CD4-positive, alpha-beta T cell (primary cell): ENCODE measurements at places on chromosomes 1 and 21. TPM values are rescaled to one million over a fixed set of nuclear protein-coding genes. Genes with fewer than 3 reads are reported as not detected.
A peak's percentile ranks its signal among the peaks of the same experiment; 100 is the strongest.

DNA sequence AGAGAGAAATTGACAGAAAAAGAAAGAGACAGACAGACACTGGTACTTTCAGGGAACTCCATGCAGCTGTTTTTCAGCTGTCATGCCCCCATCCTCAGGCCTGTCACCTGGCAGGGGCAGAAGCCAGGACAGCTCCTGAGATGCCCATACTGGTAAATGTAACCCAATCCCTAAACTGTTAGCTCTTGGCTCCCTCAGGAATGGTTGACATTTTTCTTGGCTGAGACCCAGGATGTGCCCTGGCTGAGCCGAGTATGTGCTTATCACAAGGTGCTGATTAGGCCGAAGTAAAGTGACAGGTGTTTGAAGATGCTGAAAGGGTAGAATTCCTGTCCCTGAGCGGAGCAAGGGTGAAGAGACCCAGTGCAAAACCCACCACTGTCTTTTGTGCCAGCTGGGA, 50.7 kb downstream of the PGM1 start:
- DNase-seq, result no peak

DNA sequence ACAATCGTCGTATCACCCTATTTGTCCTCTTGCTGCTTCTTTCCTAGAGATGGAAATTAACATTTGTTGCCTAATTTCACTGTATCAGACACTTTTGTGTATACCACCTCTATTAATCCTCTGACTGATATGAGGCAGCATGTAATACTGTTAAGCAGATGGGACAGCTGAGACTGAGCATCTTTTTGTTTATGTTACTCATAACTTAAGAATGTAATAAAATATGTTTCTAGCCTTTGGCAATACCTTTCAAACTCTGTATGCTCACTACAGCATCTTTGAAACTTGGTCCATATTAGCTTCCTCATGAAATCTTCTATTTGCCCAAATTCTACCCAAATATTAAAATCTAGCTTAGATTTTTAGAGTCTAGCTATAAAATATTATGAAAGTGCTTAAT, 2.3 kb downstream of the OR14K1 start:
- DNase-seq, result no peak

DNA sequence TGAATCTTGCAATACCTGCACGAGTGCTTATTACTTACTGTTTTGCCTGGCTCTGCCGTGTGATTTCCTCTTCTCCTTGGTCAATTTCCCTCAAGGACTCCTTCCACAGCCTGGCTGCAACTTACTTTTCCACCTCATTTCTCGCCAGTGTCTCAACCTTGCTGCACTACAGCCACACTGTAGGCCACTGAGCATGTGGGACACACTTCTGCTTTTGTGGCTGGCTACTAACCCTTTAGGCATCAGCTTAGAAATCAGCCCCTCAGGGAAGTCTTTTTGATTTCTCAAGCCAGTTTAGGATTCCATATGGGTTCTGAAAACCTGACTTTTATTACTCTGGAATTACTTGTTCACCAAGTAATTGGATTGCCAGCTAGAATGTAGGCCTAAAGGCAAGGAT, 5.2 kb upstream of the DMRTB1 start:
- DNase-seq, result no peak

GRCh38 chr1:224804220-224804619, 125.3 kb upstream of the DNAH14 start:
- DNase-seq, result no peak

The CD160 gene
- not detected for total RNA-seq

The VASH2 gene
- total RNA-seq, result 0.17 TPM

DNA sequence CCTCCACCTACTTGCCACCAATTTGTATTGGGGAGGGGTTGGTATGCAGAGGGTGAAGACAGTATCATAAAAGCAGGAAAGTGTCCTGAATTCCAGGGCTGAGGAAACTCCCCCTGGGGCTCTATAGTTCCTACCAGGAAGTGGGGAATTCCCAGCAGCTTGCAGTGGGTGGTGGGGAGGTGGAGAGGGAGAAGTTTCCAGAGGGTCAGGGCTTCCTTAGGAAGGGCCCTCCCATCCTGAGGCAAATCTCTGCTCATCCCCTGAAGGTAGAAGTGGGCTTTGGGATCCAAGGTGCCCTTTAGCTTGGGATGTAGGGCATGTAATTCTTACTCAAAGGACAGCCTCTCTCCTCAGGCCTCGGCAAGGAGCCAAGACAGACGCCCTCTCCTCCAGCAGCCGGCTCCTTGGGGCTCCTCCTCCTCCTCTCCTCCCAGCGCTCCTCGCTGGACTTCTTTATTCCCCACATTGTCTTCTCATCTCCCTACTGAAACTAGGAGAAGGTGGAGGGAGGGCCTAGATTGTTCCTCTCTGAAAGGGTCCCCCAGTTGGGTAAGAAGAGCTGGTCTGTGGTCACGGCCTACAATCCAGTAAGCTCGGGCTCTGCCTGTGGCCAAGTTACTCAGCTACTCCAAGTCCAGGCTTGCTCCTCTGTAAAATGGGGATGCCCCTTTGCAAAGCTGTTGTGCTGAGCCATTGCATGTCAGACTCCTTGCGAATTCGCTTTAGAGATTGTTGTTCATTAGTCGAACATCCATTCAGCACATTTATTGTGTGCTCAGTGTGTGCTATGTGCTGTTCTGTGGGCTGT, 17.9 kb upstream of the CSF1 start:
- DNase-seq, result no peak

The S100A1 gene
- not detected for total RNA-seq

DNA sequence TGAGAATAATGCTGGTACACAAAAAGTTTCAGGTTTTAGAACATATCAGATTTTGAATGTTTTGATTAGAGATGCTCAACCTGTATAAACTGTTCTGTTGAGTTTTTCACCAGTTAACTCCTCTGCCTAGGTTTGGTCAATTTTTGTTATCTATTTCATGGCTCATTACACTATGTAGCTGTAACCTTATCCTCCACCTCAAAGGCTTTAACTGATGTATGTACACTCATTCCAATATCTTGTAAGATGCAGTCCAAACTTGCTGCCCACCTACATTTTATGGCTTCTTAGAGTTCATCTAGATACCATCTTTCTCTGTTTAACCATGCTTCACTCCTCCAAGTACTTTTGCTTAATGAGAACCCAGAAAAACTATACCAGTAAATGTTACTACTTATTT, 107.8 kb downstream of the EIF4G3 start:
- DNase-seq, result no peak

DNA sequence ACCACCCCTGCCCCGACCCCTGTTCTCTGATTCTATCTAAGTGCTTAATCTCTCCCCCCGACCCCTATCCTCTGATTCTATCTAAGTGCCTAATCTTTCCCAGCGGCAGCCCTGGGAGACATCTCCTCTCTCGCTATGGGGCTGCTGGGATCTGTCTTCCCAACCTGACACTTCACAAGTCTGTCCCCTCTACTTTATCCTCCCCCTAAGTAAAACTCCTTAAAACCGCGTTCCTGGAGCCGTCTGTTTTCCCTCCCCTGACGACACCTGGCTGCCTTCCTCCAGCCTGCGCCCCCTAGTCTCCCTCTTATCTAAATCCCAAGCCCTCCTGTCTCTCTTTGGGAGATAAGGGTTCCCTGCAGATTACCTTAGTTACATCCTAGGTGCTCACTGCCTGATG, 30.5 kb downstream of the EPHB2 start:
- DNase-seq, result no peak

The PDC gene
- total RNA-seq, result not detected

The TRIM67 gene
- total RNA-seq, result not detected

DNA sequence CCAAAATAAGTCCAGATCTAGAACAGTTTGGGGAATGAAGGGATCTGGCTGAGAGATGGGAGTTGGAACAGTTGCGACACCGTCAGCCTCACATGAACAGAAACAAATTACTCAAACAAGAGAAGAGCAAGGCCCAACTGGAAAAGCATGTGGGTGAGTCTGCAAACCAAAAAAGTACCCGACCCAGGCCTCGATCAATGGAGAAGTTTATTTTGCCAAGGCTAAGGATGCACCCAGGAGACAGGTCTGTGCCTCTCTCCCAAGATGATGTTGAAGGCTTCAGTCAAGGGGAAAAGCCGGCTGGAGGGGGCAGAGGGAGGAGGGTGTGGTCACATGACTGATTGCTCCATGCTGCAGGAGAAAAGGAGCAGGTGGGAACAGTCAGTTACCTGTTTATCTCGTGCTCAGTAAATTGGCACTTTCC, 42.3 kb downstream of the KRTAP10-1 start:
- no peak for DNase-seq

DNA sequence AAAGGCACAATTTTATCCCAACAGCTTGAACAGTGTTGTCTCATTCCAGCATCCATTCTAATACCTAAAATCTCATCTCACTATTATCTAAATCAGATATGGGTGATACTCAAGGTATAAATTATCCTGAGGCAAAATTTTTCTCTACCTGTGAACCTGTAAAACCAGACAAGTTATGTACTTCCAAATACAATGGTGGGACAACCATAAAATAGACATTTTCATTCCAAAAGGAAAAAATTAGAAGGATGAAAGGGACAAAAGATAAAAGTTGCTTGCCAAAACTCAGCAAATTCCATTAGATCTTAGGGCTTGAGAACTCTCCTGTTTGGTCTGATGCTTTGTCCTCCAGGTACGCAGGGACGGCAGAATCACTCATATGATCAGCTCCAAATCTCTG, 650.5 kb downstream of the ADGRL2 start:
- no peak for DNase-seq

The C1orf185 gene
- not detected for total RNA-seq

The CAMK2N1 gene
- 2.3 TPM for total RNA-seq

The NBPF26 gene
- 25.6 TPM for total RNA-seq

GRCh38 chr1:99546432-99547416, 99.2 kb upstream of the PALMD start:
- DNase-seq, result no peak

The CDK18 gene
- total RNA-seq, result 1.6 TPM

DNA sequence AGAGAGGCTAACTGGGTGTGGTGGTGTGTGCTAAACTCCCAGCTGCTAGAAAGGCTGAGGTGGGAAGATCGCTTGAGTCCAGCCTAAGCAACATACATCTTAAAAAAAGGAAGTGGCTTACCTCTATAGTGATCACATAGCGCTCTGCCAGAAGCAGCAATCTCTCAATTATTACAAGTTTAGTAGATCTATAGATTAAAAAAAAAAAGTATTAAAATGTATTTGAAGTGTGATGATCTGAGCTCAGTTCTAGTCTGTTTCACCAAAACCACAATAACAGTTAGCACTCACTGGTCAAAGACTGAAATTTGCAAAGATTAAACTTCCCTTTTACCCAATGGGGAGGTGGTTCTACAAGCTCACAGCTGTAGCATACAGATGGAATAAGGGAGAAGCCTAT, 76.3 kb downstream of the USP24 start:
- no peak for DNase-seq

The KCNH1 gene
- not detected for total RNA-seq

The NEXN gene
- 0.25 TPM for total RNA-seq

DNA sequence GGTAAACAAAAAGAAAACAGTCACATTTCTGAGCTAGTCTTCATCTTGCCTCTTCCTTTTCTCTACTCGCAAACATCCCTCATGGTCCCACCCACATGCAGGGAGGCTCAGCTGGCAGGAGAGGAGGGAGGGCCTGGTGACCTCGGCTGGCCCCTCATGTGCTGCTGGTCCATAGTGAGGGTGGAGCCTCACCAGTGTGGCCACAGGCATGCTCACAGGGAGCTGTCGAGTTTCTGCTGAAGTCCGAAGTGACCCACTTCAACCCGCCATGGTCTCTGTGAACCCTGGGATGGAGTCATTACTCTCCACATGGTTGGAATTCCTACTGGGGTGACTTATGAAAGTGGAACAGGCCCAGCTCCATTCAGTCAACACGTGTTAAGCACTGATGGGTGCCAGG, 253.4 kb downstream of the RHOU start:
- no peak for DNase-seq

The MLLT11 gene
- total RNA-seq, result 2.9 TPM

- no peak for DNase-seq
These were observed 88.5 kb downstream of the NPHP4 start for GRCh38 chr1:5903680-5904079.

The RYR2 gene
- total RNA-seq, result not detected

- no peak for DNase-seq
These were observed 369.0 kb downstream of the MATN1 start for GRCh38 chr1:30354410-30354809.

DNA sequence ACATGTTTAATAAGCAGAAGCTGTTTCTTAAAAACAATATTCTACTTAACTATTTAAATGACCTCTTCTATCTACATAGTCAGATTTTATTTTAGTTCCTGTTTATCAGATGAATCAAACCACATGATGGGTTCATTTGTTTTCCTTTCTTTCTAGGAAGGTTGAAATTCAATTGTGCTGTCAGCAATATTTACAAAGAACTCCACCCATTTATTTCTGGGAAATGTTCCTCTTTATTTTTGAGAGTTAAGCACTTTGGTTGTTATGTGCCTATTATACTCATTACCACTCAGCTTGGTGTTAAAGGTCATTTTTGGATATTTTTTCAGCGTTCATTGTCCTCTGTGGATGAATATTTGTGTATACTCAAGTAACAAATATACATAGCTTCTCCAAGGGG, 84.9 kb downstream of the C4BPA start:
- no peak for DNase-seq

GRCh38 chr1:60988891-60989290, 93.5 kb upstream of the NFIA start:
- DNase-seq, result no peak

DNA sequence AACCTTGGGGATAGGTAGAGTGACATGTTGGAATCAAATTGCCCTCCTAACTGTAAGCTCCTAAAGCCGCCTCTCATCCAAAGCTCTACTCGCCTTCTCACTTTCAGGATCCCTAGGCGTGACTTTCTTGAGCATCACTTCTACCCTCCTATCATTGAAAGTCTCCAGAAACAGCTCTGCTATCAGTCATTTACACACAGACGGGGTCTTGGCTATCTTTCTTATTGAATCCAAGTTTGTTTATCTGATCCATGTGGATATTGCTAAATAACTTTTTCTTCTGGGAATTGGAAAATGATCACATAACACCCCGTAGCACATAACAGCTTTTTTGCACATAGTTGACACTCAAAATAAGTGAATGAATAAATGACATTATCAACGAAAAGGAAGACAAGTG, 216.4 kb upstream of the KIAA0040 start:
- no peak for DNase-seq

- DNase-seq, result no peak
These were observed 5.6 kb downstream of the C1orf53 start for GRCh38 chr1:197907846-197908616.

The SYCP1 gene
- not detected for total RNA-seq

GRCh38 chr1:4046836-4047461, 146.9 kb upstream of the C1orf174 start:
- DNase-seq, result no peak

The NBPF4 gene
- total RNA-seq, result not detected

- DNase-seq, result peak; percentile 62
These were observed 7.3 kb upstream of the UMODL1 start for GRCh38 chr21:42063571-42064521.

GRCh38 chr1:44717156-44717555, 13.8 kb downstream of the RNU5D-1 start:
- DNase-seq, result no peak

GRCh38 chr1:109991400-109991925, 6.9 kb downstream of the AHCYL1 start:
- no peak for DNase-seq

The CGN gene
- 0.08 TPM for total RNA-seq
